ENCODE measurements at places on chromosomes 13 and 19.

- DNase-seq = no peak
Observed at GRCh38 chr19:40530091-40530901, 46.4 kb upstream of the SHKBP1 start.

DNA sequence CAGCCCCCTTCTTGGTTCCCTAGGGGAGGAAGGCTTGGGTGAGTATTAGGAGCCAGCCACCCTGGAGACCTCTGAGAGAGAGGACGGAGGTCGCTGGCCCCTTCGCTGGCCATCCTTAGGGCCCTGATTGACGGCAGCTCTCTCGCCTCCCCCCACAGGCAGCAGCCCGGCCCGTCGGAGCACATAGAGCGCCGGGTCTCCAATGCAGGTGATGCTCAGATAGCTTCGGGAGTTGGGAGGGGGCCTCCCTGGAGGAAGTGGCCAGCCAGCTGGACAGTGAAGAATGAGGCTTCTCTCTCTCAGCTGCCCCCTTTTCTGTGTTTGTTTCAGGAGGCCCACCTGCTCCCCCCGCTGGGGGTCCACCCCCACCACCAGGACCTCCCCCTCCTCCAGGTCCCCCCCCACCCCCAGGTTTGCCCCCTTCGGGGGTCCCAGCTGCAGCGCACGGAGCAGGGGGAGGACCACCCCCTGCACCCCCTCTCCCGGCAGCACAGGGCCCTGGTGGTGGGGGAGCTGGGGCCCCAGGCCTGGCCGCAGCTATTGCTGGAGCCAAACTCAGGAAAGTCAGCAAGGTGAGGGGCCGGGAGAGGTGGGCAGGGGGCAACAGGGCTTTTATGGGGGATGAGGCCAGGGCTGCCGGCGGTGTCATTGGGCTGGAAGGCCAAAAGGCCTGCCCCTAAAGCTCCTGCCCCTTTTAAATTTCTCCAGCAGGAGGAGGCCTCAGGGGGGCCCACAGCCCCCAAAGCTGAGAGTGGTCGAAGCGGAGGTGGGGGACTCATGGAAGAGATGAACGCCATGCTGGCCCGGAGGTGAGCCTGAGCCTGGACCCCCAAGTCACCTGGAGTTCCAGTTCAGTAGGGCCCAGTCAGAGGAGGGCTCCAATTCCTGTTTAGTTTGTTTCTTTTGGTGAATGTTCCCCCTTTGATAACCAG lies 15.0 kb downstream of the VASP start:
- no peak for DNase-seq

GRCh38 chr13:23268441-23268840 lies 87.7 kb downstream of the SGCG start:
- no peak for DNase-seq

- no peak for DNase-seq
Observed at GRCh38 chr13:91467236-91467635, 68.8 kb downstream of the GPC5 start.

GRCh38 chr13:39688699-39689405 lies 33.4 kb downstream of the COG6 start:
- DNase-seq = no peak

DNA sequence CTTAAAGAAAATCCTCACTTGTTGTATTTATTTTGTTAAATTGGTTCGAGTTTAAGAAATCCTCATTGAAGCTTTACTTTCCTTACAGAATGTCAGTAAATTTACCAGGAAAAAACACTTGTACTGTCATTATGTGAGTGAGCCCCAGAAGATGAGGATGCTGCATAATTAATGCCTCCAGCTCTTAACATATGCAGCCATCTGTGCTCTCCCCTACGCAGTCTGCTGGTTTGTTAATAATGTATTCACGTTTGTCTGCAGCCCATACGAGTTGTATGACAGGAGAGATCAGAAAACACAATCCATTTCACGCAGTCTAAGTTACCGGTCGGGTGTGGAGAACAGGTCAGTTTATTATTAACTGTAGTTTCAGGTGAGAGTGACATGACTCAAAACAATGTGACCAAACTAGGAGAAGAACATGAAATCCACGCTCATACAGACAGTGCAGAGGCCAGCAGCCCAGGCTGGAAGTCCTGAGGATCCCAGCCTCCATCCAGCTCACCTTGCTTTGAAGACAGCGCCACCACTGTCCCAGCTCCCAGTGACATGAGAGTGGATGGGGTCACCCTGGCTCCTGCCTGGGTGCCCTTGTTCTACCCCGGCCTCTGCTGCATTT lies 19.8 kb upstream of the ATP11A start:
- no peak for DNase-seq

- no peak for DNase-seq
Observed at GRCh38 chr19:11300811-11301120, 4.8 kb downstream of the TSPAN16 start.

DNA sequence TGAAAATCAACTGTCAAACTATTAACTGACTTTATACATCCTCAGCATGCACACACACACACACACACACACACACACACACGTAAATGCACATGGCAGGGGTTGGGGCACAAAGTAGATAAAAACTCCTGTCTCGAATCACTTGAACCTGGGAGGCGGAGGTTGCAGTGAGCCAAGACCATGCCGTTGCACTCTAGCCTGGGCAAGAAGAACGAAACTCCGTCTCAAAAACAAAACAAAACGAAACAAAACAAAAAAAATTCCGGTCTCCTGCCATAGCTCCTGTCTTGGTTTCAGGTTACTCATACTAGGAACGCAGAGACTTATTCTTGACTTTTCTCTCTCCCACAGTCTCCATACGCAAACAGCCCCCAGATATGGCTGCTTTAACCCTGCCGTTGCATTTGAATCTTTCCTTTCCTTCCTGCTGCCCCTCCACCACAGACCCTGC lies 148.9 kb downstream of the SHISA2 start:
- DNase-seq = no peak

- DNase-seq = no peak
Observed at GRCh38 chr19:1310853-1311180, 25.1 kb downstream of the EFNA2 start.

DNA sequence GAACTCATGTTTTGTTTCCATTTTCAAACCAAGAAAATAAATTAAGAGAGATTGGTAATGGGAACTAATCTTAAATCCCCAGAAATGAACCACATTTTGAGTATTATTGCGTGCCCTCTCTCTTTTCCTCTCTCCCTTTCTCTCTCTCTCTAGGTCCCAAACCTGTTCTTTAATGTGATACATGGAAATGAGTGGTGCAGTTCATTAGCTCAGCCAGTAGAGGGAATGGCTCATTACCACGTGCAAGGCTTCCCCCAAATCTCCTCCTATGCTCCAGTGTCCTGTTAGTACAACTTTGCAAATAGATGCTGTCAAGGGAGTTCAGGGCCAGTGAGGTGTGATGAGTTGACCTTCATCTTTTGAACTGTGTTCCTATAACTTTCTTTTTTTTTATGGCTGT lies 178.4 kb downstream of the FGF9 start:
- DNase-seq = no peak

DNA sequence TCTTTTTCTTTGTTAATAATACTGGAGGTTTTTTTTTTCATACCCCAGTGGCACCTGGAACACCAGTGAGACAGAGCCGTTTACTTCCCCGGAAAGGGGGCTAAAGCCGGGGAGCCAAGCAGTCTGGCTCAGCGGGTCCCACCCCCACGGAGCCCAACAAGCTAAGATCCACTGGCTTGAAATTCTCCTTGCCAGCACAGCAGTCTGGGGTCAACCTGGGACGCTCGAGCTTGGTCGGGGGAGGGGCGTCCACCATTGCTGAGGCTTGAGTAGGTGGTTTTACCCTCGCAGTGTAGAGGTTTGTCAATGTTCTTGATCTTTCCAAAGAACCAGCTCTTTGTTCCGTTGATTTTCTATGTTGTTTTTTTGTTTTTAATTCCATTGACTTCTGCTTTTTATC lies 94.6 kb upstream of the DIAPH3 start:
- no peak for DNase-seq

- peak; percentile 40 for DNase-seq
Observed at GRCh38 chr13:51479199-51479523, 26.3 kb upstream of the INTS6 start.

DNA sequence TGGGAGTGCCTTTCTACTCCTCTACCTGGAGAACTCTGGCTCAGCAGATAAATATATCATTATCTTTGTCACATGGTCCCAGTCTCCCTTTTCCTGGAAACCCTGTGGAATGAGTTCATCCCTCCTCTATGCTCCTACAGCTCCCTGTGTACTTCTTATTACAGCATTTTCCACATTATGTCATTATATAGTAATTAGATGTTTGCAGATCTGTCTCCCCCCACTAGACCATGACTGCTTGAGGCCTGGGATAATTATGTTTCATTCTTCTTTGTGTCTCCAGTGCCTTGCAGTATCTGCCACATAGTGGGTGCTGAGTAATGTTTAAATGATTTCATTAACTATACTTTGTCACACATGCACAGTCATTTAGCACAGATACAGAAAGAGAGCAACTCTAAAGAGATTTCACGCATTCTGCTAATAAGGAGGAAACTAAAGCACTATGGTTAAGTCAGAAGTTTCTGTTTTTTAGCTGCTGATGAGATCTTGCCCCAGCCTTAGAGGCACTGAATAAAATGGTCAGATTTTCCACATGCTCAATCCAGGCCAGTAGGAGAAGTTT lies 66.1 kb upstream of the DIAPH3 start:
- no peak for DNase-seq

- no peak for DNase-seq
Observed at GRCh38 chr13:50539791-50540530, 303.5 kb downstream of the DLEU7 start.

DNA sequence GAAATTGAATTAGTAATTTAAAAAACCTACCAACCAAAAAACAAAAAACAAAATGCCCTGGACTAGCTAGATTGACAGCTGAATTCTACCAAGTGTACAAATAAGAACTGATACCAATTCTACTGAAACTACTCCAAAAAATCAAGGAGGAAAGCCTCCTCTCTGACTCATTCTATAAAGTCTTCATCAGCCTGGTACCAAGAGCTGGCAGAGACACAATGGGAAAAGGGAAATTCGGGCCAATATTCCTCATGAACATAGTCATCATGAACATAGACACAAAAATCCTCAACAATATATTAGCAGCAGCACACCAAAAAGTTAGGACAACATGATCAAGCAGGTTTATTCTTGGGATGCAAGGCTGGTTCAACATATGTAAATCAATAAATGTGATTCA lies 2667.7 kb upstream of the PCDH20 start:
- DNase-seq = no peak

All from CD14-positive monocyte (primary cell).